CD4-positive, CD25-positive, alpha-beta regulatory T cell (primary cell): ENCODE measurements at places on chromosomes 6 and 20. TPM values are rescaled to one million over a fixed set of nuclear protein-coding genes. Genes with fewer than 3 reads are reported as not detected.

- no peak for DNase-seq
- H3K4me3 ChIP-seq, result no peak overlapping the region
- no peaks in the 10 kb centered on the region for H3K4me1 ChIP-seq
- H3K27me3 ChIP-seq, result no peaks in the 10 kb centered on the region
Observed at GRCh38 chr20:35179292-35180212, 7.7 kb downstream of the PROCR start.

- H3K4me1 ChIP-seq, result no peaks in the 10 kb centered on the region
- H3K27me3 ChIP-seq, result no peaks in the 10 kb centered on the region
- H3K27ac ChIP-seq, result no peak overlapping the region
- H3K4me3 ChIP-seq, result no peak overlapping the region
Observed at GRCh38 chr6:166703149-166703710, 76.2 kb upstream of the RPS6KA2 start.

DNA sequence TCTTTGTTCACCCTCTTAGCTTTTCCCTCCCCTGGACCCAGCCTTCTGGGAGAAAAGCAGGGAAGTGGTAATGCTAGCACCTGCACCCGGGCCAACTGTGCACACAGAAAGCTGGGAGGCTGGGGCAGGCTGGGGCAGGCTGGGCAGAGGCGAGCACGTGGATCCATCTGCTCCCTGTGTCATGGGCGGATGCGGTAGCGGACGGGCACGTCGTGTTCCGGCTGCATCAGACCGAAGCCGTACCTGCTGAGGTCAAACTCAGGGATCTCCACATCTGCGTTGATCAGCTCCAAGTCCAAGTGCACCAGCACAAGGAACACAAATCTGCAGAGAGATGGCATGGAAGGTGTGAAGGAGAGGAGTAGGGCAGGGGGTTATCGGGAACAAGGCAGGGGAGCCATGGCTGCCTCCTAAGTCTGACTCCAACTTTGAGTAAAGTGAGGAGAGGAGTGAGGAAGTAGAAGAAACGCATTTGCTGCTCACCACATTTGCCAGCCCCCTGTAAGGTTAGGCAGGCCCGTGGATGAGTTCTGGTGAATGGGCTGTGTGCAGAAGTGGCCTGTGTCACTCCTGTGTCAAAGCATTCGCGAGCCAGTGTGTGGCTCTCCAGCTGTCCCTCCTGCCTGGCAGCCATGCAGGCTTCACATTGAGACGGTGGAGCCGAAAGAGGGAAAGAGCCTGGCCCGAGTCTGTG lies 25.4 kb upstream of the KCNB1 start:
- H3K36me3 ChIP-seq, result no peaks in the 10 kb centered on the region
- peaks cover 13% of the 10 kb centered on the region for H3K27me3 ChIP-seq
- H3K27ac ChIP-seq, result no peak overlapping the region
- H3K4me1 ChIP-seq, result no peaks in the 10 kb centered on the region

BNIP5 gene
- total RNA-seq, result not detected

- H3K27me3 ChIP-seq, result peaks cover 2% of the 10 kb centered on the region
- DNase-seq, result peak; percentile 89
Observed at GRCh38 chr6:26086211-26086610, 1.0 kb upstream of the HFE start.

- H3K4me1 ChIP-seq, result no peaks in the 10 kb centered on the region
- DNase-seq, result no peak
- H3K36me3 ChIP-seq, result no peaks in the 10 kb centered on the region
- no peak overlapping the region for H3K4me3 ChIP-seq
Observed at GRCh38 chr6:124882579-124883393, 79.5 kb upstream of the RNF217 start.

ELOVL2 gene
- total RNA-seq, result not detected

DNA sequence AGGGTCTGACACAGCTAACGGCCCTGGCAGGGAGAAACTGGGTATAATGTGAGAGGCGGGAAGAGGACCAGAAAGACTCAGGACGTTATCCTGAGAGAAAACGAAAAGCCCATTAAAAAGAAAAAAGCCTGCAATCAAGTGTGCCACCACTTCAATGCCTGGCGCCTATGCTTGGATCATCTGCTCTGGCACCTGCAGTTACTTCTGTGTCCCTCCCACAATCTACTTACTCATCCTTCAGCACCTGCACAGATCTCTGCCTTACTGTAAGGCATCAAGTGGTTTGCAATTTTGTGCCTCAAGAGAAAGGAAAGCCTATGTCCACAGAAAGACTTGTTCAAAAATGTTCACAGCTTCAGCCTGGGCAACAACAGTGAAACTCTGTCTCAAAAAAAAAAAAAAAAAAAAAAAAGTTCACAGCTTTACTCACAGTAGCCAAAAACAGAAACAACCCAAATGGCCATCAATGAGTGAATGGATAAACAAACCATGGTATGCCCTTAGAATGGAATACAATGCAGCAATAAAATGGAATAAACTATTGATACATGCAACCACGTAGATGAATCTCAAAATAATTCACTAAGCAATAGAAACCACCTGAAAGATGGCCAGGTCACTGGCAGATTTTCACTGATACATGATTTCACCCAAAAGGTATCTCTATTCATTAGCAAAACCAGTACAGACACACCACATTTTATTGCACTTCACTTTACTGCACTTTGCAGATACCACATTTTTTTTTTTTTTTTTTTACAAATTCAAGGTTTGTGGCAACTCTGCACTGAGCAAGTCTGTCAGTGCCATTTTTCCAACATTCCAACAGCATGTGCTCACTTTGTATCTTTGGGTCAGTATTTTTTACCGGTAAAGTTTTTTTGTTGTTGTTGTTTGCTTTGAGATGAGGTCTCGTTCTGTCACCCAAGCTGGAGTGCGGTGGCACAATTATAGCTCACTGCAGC lies 48.6 kb downstream of the ABHD12 start:
- no peaks in the 10 kb centered on the region for H3K27me3 ChIP-seq
- H3K4me3 ChIP-seq, result no peak overlapping the region
- peaks cover 6% of the 10 kb centered on the region for H3K36me3 ChIP-seq
- H3K27ac ChIP-seq, result no peak overlapping the region
- DNase-seq, result no peak

GRCh38 chr6:20847904-20848303 lies 313.6 kb downstream of the CDKAL1 start:
- H3K4me3 ChIP-seq, result no peak overlapping the region
- no peak for DNase-seq
- H3K27me3 ChIP-seq, result no peaks in the 10 kb centered on the region
- H3K27ac ChIP-seq, result no peak overlapping the region

- H3K4me1 ChIP-seq, result no peaks in the 10 kb centered on the region
- H3K4me3 ChIP-seq, result no peak overlapping the region
- H3K27me3 ChIP-seq, result no peaks in the 10 kb centered on the region
- no peak overlapping the region for H3K27ac ChIP-seq
- no peak for DNase-seq
Observed at GRCh38 chr6:131005439-131006016, 57.5 kb downstream of the EPB41L2 start.

TRAPPC3L gene
- total RNA-seq, result 0.37 TPM

METTL24 gene
- not detected for total RNA-seq

- H3K4me1 ChIP-seq, result no peaks in the 10 kb centered on the region
- H3K27ac ChIP-seq, result no peak overlapping the region
Observed at GRCh38 chr6:103011605-103012004, 1618.1 kb downstream of the GRIK2 start.
